Renal cortical epithelial cell (primary cell): ENCODE measurements at places on chromosomes 12 and 14.

GRCh38 chr14:79118291-79118690 lies 948.1 kb downstream of the NRXN3 start:
- DNase-seq: no peak

DNA sequence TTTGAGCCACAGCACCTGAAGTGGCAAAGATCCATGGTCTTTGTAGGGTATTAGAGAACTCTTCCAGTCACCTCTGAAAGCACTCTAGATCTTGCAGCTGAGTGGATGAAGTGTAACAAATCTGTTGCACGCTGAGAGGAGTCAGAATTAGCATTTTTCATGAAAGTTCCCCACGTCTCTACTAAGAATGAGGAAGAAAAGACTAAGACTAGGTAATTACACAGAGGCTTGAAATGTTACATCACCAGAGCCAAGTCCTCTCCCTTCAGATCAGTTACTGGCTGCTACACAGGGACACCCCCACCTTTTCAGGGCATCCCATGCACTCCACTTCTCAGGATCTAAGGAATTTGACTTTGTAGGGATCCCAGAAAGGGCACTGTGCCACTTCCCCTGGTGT lies 98.6 kb upstream of the FKBP4 start:
- DNase-seq: no peak

- no peak for DNase-seq
Observed at GRCh38 chr12:108477055-108477880, 37.8 kb upstream of the FICD start.

DNA sequence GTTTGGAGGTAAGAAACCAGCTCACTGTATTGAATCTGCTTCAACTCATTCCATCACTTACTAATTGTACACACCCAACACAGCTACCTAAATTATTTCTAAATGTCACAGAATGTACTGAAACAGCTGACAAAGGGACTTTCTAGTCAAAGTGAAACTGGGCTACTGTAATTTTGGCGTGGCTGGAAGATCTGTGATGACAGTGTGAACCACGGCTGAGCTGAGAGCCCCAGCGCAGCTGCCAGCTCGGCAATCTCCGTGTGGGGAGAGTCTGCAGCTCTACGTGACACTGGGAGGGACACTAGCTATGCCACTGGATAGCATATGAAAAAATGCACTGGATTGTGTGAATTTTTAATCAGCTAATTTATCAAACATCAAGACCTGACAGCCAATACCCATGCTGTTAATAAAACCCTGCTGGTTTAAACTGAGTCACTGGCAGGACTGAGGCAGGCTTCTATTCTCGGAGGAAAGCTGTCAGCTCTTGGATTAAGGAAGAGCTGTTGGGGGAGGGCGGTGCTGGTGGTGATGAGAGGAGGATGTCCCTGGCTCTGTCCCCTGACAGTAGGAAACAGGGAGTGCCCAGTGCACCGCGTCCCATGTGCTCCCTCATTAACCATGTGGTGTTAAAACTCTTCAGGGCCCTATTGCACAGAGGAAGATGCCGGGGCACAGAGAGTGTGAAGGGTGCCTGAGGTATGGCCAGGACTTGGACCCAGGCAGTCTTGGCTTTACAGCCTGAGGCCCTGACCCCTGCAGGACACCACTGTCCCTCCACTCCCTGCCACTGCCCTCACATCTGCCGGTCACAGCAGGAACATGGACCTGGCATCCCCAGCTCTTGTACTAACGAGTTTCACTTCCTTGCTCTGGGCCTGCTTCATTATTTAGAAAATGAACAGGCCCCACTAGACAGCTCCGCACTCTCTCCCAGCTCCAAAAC lies 13.3 kb downstream of the SLC15A4 start:
- DNase-seq: no peak

DNA sequence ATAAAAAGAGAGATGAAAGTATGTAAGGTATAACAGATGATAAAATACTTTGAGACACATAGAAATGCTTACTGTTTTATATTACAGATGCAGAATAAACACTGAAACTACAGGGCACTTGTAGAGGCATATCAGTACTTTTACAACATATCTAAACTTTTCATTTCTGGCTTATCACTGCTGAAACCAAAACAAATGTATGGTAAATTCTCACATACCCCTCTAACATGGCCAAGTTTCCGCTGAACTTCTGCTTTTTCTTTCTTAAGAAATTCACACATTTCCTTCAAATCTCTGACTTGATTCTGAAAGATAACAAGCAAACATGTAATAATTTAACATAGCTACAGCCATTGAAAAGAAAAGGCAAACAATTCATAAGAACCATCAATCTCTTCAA lies 33.3 kb upstream of the C12orf50 start:
- DNase-seq: no peak

GRCh38 chr12:46494424-46494823 lies 121.9 kb upstream of the SLC38A2 start:
- DNase-seq: peak; percentile 49

GRCh38 chr14:62322216-62322615 lies 560.0 kb downstream of the SNAPC1 start:
- no peak for DNase-seq

- no peak for DNase-seq
Observed at GRCh38 chr12:49969027-49969426, 3.7 kb upstream of the AQP6 start.

DNA sequence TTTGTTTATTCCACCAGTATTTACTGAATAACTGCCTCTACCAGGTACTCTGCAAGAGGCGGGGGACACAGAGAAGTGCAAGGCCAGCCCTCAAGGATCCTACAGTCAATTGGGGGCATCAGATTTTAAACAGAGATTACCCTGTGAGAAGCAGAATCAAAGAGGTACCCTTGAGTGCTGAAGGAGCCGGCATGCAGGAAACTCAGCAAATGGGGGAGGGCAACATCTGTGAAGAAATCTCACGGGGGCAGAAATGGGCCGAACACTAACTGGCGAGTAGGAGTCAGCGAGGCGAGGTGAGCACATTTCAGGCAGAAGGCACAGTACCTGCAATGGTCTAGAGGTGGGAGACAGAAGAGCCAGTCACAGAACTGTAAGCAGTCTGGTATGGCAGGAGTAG lies 9.0 kb downstream of the GALNT6 start:
- DNase-seq: no peak

- DNase-seq: peak; percentile 1
Observed at GRCh38 chr12:115149685-115150378, 465.9 kb upstream of the TBX3 start.

DNA sequence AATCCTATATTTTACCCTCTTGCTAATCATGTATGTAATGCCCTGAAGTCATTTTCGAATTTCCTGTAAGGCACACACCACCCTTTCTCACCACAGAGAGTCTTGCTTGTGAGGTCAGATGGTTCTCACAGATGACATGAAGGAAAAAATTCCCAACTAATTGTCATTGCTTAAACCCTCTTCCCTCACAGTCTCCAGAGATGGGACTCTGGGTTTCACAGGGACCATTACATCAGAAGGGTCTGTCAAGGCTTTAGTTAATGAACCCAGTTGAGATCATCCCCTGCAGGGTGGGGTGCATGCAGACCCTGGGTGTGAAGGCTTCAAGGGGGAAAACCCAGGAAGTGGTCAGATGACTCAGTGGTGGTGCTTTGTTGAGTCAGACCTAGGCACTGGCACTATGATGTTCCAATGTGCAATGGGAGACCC lies 229.6 kb downstream of the BCAT1 start:
- peak; percentile 81 for DNase-seq

DNA sequence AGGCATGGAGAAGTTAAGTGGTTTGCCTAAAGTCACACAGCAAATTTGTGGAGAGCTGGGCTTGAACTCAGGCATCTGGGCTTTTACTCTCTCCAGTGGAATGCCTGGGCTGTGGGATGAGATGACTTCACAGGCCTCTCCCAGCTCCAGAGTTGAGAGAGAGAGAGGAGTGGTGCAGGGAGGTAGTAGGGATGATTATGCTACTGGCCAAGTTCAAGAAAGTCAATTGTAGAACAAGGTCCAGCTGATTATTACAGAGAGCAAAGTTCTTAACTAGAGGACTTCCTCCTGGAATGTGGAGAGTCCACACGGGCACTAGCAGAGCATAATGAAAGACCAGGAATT lies 769 bp upstream of the EMP1 start:
- peak; percentile 75 for DNase-seq

GRCh38 chr12:96350982-96351381 lies 49.3 kb downstream of the CDK17 start:
- DNase-seq: no peak

DNA sequence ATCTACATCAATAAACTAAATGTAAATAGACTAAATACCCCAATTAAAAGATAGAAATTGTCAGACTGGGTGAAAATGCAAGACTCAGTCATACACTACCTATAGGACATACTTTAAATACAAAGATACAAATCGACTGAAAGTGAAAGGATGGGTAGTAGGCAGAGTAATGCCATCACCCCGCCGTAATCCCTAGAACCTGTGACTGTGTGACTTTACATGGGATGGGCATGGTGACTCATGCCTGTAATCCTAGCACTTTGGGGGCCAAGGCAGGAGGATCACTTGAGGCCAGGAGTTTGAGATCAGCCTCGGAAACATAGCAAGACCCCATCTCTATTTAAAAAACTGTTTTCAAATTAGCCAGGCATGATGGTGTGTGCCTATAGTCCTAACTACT lies 2.6 kb upstream of the EVL start:
- no peak for DNase-seq

- no peak for DNase-seq
Observed at GRCh38 chr14:76126076-76126475, 25.6 kb upstream of the GPATCH2L start.
